ENCODE measurements at places on chromosomes 16 and 17. TPM values are rescaled to one million over a fixed set of nuclear protein-coding genes. Genes with fewer than 3 reads are reported as not detected.

PIP4K2B gene
- 37.9 TPM for total RNA-seq

IST1 gene
- total RNA-seq, result 165 TPM

SPNS3 gene
- 0.03 TPM for total RNA-seq

UTS2R gene
- total RNA-seq, result not detected

GLP2R gene
- total RNA-seq, result 9.1 TPM

HSD11B2 gene
- total RNA-seq, result 2.1 TPM

BCL6B gene
- not detected for total RNA-seq

ABCC3 gene
- 112 TPM for total RNA-seq

DCTPP1 gene
- 130 TPM for total RNA-seq

CCL17 gene
- total RNA-seq, result not detected

CNOT1 gene
- 107 TPM for total RNA-seq

TSNAXIP1 gene
- 0.60 TPM for total RNA-seq

TBX2 gene
- 6.0 TPM for total RNA-seq

RND2 gene
- total RNA-seq, result 0.13 TPM

SLC38A10 gene
- 75.9 TPM for total RNA-seq

NPIPA5 gene
- 1.1 TPM for total RNA-seq

NPIPA1 gene
- 48.5 TPM for total RNA-seq

ABCA10 gene
- total RNA-seq, result 0.10 TPM
